ENCODE measurements at places on chromosomes 16 and 17.

GRCh38 chr16:28188085-28188916, 23.5 kb downstream of the XPO6 start:
- no peak for DNase-seq

GRCh38 chr17:38324141-38324697, 19.5 kb downstream of the GPR179 start:
- DNase-seq = no peak

GRCh38 chr17:32331243-32332040, 10.5 kb downstream of the C17orf75 start:
- DNase-seq = no peak

- no peak for DNase-seq
These were observed 2.2 kb upstream of the TOX3 start for GRCh38 chr16:52549011-52549692.

- no peak for DNase-seq
These were observed 6.7 kb upstream of the CMTR2 start for GRCh38 chr16:71295950-71296349.

Measured in stimulated activated CD4-positive, alpha-beta T cell treated with anti-CD3 and anti-CD28 coated beads, TNF-alpha, amount 100 ng/mL, for 1 hour (primary cell).